ENCODE measurements at places on chromosomes 7 and 10.

- DNase-seq: no peak
Observed at GRCh38 chr10:98238391-98238790, 29.6 kb downstream of the LOXL4 start.

- DNase-seq: no peak
Observed at GRCh38 chr7:51340029-51340838, 23.6 kb upstream of the COBL start.

DNA sequence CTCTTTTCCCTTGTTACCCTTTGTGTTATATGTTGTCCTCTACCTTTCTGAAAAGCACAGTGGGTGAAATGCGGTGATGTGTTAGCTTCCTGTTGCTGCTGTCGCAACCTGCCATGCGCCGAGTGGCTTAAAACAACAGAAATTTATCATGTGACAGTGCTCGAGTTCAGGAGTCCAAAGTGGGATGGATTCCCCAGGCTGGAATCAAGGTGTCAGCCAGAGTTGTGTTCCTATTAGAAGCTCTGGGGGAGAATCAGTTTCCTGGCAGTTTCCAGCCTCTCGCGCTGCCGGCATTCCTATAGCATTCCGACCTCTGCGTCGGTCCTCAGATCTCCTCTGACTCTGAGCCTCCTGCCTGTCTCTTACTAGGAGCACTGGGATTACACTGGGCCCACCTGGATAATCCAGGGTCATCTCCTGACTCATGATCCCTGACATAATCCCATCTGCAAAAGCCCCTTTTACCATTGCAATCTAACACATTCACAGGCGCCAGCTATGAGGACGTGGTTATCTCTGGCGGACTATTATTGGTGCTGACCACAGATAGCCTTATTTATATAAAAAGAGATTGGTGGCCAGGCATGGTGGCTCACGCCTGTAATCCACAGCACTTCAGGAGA, 207.5 kb downstream of the CUX1 start:
- no peak for DNase-seq

DNA sequence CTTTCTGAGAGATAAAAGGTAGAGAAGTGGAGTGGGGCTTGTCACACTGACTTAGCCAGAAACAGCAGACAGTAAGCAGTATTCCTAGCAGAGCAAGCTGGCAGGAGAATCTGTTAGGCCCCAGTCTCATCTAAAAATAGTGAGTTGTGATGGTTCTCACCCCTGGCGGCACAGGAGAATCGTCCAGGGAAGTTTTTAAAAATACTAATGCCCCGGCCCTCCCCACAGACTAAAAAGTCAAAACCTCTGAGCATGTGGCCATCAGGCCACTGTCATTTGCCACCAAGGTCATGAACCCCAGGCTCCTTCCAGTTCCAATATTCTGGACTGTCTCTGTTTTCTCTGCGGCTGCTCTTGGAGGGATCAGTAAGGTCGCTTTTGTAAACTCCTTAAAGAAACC, 34.0 kb downstream of the LYZL1 start:
- DNase-seq: no peak

- no peak for DNase-seq
Observed at GRCh38 chr10:47115322-47115721, 184.7 kb upstream of the GDF10 start.

GRCh38 chr7:24395512-24395911, 111.5 kb downstream of the NPY start:
- DNase-seq: no peak

DNA sequence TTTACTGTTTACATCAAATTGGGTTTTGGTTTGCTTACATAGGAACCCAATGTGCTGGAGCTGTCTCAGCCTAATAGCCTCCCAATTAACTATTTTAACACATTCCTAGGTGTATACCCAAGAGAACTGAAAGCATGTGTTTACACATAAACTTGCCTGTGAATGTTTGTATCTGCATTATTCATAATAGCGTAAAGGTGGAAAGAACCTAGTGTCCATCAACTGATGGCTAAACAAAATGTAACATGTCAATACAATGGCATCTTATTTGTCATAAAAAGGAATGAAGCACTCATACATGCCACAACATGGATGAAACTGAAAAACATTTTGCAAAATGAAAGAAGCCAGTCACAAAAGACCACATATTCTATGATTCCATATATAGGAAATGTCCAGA, 160.6 kb upstream of the EEPD1 start:
- DNase-seq: no peak

DNA sequence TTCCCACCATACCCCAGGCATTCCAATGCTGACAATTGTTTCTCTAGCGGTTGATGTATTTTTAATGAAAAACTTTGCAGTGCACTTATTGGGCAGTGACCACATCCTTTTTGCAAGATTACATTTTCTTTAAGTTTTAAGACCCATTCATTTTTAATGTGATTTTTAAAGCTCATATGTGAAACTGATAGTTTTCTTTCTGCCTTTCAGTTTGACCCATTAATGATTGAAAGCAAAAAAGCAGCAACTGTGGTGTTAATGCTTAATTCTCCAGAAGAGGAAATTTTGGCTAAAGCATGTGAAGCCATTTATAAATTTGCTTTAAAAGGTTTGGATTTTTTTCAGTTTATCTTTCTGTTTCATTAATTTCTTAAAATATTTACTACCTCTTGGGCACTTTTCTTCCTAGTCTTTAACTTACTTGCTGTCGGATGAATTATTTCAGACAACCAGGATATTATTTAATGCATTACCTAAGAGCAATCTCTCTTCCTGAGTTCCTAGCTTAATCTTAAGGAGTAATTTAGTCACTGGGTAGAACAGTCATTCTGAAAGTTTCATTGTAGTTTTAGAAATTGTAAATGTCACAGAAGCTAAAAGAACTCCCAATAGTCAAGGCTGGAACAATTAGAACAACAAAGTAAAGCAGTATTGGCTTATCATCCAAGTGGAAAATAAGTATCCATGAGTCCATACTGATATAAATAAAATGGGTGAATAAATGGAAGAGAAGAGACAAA, 18.3 kb downstream of the ARMC3 start:
- no peak for DNase-seq

DNA sequence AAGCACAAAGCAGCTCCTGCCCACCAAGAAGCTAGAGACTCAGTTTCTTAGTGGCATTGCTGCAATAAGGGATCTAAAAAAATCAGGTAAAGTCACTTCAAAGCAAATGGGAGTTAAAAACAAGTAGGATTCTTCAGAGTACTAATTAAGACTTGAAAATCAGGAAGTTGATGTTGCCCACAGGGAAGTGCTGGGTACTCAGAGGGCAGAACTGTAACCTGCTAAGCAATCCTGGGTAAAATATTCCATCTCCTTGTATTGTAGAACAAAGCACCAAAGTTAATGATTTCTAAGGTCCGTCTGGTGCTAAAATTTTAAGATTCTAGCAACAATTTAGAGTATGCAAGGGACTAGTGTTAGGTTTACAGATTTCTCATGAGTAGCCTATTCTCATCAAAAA, 8.3 kb downstream of the PEX1 start:
- DNase-seq: no peak

DNA sequence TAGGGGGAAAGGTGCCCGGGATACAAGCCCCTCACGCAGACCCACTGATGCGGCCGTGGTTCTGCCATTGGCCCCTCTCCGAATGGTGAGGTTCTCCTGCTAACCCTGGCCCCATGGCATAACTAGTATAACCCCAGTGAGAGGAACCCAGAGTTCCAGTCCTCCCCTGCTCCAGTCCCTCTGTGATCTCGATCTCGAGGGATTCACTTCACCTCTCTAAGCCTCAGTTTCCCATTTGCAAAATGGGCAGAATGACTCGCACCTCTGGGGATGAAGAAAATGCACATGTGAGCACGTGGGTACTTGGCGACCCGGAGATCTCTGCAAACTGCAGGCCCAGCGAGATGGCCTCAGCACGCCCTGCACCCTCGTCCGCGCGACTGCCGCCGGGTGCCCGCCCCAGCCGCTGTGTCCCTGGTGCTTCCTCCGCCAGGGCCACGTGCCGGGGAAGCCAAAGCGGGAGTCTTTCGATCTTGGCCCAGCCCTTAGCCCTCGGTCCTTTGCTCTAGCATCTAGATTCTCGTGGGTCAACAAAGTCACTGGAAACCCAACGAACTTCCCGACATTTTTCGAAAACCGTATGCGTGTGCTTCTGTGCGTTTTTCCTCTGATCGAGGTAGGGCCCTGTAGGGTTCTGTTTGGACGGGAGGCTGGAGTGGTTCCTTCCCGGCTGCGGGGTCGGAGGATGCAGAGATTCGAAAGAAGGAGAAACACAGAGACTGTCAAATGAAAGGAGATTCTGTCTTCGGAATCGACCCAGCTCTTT, 169.8 kb downstream of the UBE2H start:
- no peak for DNase-seq

DNA sequence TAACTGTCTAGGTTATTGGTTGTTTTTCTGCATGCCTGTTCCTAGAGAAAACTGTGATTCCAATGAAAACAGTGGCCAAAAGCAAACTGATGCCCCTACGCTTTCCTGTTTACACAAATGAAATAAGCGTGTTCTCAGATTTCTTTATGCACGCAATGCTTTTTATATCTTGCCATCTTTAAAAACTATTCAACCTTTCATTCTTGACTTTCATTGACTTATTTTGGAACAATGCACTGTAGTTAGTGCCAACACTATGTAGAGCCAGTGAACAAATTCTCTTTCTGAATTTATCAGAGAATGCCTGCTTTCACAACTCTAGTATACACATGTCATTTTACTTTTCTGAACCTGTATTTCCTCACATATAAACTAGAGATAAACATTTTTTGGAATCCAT, 86.6 kb downstream of the CABCOCO1 start:
- no peak for DNase-seq

- no peak for DNase-seq
Observed at GRCh38 chr7:142539901-142540300, 209.4 kb upstream of the PRSS1 start.

GRCh38 chr10:11721806-11722205, 20.4 kb upstream of the ECHDC3 start:
- no peak for DNase-seq

Data from stimulated activated CD4-positive, alpha-beta T cell treated with anti-CD3 and anti-CD28 coated beads, TNF-alpha, amount 100 ng/mL, for 24 hours (primary cell).